Stimulated activated CD4-positive, alpha-beta T cell treated with anti-CD3 and anti-CD28 coated beads, Interleukin-1b, Interleukin-23, amount 100 ng/mL, for 48 hours (primary cell): ENCODE measurements at places on chromosomes 12 and 14.

DNA sequence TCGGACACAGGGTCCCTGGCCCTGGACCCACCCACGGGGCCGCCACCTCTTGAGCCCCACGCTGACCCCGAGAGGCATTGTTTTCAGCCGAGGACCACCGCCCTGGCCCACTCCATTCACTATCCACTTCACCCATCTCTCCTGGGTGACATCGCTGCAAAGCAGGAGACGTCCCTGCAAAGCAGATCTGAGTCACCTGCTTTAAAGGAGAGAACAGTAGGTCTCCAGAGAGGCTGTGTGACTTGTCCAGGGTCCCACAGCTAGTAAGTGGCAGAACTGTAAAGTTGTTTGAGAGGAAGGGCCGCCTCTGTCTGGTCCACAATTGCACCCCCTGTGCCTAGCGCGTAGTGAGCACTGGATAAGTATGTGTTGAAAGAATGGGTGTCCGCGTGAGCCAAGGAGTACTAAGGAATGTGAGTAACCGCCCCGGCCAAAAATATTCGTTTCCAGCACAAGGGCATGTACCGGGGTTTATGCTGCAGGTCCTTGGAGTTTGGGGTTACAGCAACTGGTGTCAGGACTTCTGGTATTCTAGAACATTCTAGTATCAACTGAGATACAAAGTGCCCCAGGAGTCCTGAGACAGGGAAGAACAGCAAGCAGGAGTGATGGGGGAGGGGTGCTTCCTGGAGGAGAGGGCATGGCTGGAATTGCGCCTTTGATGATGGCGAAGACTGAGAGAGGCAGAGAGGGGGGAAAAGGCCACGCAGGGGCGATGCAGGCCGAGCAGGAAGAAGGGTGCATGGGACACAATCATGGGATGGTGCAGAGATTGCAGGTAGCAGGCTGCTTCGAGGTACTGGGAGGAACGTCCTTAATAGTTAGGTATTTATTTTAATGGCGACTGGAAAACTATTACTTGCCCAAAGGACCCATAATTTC is 91.1 kb downstream of the SCARB1 start:
- no peak for DNase-seq

- DNase-seq: no peak
These were observed 16.3 kb downstream of the YAF2 start for GRCh38 chr12:42221726-42222125.

DNA sequence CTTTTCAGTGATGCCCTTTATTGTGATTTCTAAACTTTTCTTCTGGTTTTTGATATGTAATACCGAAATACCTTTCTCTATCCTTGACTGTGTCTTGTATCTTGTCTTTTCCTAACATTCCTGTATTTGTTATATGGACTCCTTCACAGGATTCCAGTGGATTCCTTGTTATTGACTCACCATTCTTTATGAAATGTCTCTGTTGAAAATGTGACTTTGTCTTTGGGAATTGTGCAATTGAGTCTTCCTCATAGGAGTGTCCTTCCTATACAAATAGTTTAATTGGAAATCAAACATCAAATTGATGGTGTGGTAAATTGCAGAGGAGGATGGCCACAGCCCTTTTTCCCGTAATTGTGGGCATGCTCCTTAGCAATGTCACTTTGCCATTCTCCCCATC is 296.6 kb upstream of the KITLG start:
- DNase-seq: no peak

- no peak for DNase-seq
These were observed 16.2 kb upstream of the MYL2 start for GRCh38 chr12:110936367-110937103.

DNA sequence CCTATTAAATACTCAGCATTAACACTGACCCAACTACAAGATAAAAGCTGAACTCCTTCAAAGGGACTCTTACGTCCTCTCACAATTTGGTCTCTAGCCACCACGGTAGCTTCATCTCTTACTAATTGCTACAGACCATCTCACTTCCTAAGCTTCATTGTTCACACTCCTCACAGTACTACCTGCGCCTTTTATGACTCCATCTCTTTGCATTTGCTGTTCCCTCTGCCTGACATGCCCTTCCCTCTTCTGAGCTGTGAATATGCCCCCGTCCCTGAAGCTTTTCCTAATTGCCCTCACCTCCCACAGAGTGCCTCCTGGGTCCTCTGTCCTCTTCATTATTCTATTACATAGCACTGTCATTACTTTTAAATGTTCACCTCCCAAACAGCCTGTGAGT is 2.5 kb downstream of the EEA1 start:
- DNase-seq: no peak

- no peak for DNase-seq
These were observed 162.6 kb upstream of the PLEKHG7 start for GRCh38 chr12:92539976-92540781.
